Stimulated activated CD8-positive, alpha-beta memory T cell treated with anti-CD3 and anti-CD28 coated beads, Interleukin-12 subunit alpha, Interleukin-12 subunit beta, amount 100 ng/mL, for 4 hours (primary cell): ENCODE measurements at places on chromosomes 6 and 20.

DNA sequence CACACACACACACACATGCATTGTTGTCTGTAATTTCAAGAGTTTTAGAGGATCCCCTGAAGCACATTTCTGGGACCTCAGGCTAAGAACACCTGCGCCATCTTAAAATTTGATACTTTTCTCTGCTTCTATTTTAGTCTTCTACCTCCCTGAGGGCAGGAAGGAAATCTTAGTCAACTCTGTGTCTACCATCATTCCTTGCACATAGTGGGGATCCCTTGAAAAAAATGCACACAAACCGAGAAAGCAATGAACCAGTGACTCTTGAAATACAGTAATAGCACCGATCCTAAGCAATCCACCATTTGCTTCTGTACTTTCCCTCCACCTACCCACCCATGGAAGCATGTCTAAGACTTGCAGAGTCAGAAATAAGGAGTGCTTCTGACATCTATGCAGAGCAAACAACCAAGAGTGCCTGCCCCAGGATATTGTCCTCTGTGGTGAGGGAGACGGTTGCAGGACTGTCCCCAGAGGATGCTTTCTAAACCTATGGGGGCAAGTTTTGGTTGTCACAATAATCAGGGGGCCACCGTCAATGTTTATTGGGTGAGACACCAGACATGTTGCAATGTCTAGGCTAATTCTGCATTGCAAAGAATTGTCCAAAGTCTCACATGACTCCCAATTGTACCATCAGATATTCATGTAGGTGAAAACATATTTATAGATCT lies 208.0 kb upstream of the TAB2 start:
- DNase-seq: no peak

DNA sequence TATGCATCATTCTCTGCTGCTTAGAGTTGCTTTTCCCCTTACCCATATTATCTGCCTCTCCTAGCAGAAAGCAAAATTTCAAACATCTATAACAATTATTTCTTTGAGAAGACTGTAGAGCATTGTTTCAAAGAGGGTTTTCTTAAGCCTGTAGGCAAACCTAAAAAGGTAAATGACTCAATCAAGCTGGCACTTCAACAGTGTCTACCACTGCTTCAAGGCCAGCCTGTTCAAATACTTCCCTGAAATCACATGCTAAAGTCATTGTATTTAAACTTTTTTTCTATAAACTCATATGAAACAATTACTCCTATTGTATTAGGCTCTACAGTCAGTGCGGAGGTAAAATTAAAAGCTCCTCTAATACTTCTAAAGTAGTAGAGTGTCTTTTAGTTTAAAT lies 87.1 kb downstream of the OGFRL1 start:
- DNase-seq: no peak

- DNase-seq: no peak
These were observed 33.5 kb upstream of the TSPYL1 start for GRCh38 chr6:116313101-116313776.

DNA sequence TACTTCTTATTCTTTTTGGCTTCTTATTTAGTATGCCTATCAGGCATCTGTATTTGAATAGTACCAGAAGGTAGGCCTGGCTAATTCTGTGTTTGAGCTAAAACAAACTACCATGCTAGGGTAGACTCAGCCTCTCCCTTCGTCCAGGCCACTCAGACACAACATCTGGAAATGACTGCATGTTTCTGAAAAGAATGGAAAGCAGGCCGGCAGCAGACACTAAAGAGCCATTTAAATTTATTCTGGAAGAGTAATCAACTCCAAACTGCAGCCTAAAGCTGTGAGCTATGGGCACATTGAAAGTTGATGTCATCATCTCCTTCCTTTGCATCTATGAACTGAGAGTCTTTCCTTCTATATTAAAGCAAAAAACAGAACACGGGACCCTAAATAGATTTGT lies 70.9 kb upstream of the SAMD5 start:
- DNase-seq: no peak

DNA sequence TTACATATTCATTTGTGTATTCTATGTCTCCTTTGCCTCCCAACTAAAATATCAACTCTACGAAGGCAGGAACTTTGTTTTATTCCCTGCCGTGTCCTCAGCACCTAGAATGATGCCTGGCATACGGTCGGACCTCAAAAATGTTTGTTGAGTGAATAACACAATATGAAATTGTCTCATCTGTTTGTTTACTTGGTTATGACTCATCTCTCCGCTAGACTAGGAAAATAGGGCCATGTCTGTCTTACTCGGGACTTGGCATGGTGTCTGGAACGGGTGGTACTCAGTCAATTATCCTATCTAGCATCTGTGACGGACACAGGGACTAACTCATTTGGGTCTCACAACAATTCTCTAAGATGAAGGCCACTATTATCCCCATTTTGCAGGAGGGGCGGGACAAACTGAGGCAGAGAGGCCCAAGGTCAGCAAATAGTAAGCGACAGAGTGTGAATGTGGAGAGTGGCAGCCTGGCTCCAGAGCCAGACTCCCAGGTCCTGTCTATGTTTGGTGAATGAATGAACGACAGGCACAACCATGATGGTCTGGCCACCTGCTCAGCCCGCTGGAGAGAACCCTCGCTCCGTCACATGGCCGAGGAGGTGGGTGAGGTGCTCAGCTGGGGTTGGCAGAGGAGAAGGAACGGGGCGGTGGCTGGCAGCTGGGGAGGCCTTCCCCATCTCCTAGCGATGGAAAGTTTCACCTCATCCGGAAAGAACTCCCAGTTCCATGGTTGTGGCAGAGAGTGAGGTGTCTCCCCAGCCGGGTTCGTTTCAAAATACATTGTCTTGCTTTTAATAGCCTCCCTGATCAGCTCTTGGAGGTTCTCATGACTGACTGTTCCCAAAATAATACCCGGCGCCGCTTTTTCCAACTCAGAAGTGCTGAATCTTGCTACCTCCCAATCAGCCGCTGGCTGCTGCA lies 27.6 kb upstream of the NFATC2 start:
- DNase-seq: no peak

GRCh38 chr6:27685279-27685678 lies 212.4 kb upstream of the ZNF184 start:
- no peak for DNase-seq

- DNase-seq: no peak
These were observed 120.4 kb downstream of the PHACTR3 start for GRCh38 chr20:59724457-59725366.

DNA sequence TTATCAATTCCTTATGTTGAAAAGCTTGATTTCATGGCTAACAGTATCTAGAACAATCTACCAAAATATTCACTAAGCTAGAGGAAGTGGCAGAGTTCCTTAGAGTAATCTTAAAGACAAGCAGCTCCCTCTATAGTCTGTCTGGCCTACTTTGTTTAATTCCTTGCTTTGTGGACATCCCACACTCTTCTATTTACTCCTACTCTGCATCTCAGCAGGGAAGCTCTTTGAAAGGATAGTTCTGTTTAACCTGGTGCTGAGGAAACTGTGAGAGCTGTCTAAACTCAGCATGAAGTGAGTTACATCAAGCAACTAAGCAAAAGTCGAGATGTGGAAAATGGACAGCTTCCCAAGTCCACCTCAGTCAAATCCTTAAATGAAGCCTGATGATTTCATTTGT lies 4.3 kb downstream of the REV3L start:
- no peak for DNase-seq

- DNase-seq: no peak
These were observed 17.7 kb upstream of the SULF2 start for GRCh38 chr20:47802975-47803374.

GRCh38 chr6:50427267-50427666 lies 286.1 kb upstream of the TFAP2D start:
- no peak for DNase-seq

DNA sequence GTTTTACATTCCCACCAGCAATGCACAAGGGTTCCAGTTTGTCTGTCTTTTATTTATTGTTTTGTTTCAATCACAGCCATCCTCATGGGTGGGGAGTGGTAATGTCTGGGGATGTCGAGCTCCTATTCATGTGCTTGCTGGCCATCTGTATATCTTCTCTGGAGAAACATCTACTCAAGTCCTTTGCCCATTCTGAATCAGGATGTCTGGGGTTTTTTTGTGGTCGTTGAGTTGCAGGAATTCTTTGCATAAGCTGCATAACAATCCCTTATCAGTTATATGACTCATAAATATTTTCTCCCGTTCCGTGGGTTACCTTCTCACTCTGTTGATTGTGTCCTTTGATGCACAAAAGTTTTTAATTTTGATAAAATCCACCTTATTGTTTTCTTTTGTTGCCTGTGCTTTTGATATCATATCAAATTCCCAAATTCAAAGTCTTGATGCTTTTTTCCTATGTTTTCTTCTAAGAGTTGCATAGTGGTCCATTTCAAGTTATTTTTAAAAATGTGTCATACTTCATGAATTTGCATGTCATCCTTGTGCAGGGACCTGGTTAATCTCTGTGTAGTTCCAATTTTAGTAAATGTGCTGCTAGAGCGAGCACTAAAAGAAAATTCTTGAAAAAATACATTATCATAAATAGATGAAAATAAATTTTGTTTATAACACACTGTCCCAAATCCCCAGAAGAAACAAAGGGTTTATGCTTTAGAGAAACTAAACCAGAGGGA lies 54.9 kb upstream of the PDE10A start:
- DNase-seq: no peak

DNA sequence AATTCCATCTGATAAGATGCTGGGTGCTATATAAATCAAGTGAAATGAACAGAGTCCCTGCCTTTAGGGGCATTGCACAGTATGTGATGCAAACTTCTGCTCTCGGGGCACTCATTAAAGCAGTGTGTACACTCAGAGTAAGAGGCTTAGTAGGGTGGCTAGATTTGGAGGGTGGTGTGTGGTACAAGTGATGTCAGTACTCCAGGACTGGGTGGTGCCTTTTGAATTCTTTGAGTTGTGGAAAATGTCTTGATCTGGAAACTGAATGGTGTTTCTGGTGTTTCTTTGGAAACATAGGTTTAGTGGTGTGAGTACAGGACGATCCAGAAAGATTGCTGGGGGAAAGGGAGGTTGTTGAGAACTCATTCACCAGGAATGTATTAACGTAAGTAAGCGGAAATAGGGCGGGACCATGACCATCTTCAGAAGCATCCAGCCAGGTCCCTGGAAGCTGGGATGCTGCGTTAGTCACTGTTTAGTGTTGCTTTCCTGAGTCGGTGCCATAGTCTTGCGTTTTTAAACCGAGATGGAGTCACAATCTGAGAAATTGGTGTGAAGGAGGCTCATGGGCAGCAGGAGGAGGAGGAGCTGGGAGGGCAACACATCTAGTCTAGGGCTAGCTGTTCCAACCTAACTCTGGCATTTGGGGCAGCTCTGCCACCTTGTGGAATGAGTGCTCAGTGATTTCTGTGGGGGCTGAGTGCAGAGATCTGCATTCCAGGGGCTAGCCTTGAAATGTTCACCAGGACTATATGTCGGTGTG lies 70.3 kb downstream of the SCAND1 start:
- DNase-seq: peak; percentile 24

DNA sequence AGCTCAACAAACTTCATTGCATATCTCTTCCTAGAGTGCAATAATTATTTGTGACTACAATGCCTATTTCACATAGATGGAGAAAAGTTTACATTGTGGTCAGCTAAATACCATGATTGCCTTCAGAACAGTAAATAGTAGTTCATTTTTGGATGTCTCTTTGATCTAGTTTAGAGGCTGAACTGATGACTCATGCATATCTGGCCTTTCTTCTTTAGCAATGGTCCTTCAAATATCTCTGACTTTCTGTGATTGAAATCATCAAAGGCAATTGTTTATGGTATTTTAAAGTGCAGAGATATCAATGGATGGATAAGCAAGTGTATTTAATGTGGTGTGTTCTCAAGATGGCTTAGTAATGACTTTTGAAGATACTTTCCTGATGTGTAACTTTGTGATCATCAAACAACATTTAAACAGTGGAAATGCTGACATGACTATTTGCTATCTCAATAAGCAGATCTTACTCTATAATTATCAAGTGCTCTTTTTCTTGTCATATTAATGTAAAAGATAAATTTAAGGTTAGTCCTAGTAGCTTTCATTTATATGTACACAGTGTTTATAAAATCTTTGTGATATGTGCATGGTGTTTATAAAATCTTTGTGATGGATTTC lies 523.7 kb upstream of the SLC35B3 start:
- DNase-seq: no peak

DNA sequence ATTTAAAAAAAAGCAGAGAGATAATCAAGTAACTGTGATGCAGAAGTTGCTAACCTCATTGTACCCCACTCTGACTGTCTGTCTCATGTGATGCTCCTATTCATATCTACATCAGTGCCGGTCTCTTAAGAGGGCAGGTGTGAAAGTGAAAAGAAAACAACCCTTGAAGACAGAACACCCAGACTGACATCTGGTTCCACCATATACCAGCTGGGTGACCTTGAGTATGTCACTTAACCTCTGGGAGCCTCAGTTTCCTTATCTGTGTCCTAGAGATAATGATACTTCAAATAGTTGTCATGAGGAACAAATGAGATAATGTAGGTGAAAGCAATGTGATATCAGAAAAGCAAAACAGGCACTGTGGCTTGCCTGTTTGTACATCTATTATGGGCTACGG lies 426.8 kb upstream of the SOX4 start:
- DNase-seq: no peak

DNA sequence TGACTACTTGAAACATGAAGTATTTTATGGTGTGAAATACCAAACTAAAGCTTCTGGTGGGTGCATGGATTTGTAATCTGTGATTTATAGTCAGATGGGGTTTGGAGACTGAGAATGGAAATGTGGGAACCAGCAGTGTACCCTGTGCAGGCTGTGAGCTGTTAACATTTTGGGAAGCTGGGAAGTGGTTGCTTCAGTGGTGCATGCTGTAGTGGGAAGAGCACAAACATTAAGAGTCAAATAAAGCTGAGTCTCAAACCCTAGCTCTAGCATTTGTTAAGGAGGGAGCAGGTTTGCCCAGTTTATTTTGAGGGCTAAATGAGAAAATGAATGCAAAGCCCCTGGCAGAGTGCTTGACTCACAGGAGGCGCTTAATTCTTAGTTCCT lies 235.7 kb downstream of the ZFAND3 start:
- DNase-seq: no peak

DNA sequence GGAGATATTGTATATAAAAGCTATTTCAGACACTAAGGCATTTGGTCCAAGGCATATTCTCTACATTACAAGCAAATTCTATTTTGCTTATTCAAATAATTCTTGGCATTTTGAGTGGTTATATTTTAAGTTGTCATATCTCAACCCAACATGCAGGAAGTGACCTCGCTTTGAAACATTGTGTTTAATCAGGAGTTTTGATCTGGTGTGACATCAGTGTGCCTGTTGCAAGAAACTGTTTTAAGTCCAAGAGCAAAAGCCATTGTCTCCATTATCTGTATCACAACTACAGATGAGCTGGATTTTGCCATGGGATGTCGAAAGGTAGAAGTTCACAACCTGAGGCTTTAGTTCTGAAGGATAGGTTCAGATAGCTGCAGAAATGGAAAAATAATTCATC lies 509.9 kb upstream of the ID4 start:
- DNase-seq: no peak

- DNase-seq: no peak
These were observed 15.7 kb downstream of the NFYA start for GRCh38 chr6:41088451-41088850.

- DNase-seq: no peak
These were observed 30.1 kb upstream of the MBOAT1 start for GRCh38 chr6:20242397-20242796.
